ENCODE measurements at places on chromosomes 6 and 20.

GRCh38 chr6:26592649-26593048 is 4.1 kb upstream of the ABT1 start:
- DNase-seq, result no peak

DNA sequence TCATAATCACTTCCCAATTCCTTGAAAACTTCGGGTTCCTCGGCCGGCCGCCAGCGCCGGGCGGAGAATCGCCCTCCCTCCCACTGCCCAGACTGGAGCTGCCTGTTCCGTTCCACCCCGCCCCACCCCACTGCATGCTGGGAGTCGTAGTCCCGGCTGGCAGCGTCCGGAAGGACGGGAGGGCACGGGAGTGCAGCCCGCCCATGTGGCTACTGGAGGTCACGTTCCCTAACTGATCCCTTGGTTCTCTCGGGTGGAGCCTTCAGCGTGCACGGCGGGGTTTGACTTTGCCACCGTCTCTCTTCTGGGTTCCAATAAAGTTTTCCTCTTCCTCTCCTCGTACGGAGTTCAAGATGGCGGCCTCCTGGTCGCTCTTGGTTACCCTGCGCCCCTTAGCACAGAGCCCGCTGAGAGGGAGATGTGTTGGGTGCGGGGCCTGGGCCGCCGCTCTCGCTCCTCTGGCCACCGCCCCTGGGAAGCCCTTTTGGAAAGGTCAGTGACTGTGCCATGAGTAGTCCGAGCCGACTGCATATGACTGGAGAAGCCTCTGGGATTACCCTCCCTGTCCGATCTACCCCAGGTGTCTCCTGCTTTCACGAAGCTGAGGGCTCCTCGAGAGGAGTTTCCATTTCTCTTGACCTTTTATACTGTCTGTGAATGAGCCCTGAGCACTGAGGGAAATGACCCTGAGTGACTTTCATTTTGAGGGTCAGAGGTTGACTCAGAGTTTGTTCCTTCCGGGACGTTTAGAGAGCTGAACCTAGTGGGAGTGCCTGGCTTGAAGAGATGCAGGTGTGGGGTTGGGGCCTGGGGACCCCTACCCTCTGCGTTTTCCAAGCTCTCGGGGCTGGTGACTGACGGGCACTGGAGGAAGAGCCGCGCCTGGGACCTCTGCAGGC is at the start of gene AFG1L:
TSS of gene AFG1L (plus strand) at position 328 of the 899 bp plus-strand sequence. CDS start at position 354, 26 bp downstream.
- DNase-seq, result no peak

DNA sequence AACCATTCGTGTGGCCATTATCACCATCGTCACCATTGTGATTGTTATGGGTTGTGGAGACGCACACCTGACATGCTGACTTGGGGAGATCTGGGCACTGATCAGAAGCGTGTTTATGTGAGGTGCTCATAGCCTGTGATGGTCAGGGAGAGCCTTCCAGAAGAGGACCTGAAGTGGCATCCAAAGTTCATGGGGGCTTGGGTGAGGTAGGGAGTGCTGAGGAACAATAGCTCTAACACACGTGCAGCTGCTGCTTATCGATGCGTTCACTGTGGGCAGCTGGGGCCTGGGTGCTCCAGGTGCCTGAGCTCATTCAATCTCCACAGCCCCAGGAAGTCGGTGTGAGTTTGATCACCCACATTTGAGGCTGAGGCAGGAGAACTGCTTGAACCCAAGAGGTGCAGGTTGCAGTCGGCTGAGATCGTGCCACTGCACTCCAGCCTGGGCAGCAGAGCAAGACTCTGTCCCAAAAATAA is 227.3 kb downstream of the PREX1 start:
- no peak for DNase-seq

DNA sequence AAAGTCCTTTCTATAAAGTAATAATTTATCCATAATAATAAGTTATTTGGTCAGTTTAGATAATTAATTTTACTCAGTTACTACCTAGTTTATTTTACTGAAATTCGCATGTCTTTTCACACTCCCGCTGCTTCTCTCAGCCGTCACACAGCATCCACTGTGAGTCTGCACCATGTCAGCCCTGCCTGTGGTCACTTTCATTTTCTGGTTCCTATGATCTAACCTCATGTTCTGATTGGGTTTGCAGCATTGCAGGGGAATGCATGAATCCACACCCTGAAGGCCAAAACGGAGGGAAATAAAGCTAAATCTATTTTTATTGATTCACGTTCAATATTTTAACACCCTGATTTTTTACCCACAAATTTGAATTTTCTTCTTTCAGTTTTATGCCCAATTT is 47.4 kb downstream of the PDE10A start:
- no peak for DNase-seq

GRCh38 chr6:83917001-83917400 is 57.5 kb downstream of the CYB5R4 start:
- no peak for DNase-seq

DNA sequence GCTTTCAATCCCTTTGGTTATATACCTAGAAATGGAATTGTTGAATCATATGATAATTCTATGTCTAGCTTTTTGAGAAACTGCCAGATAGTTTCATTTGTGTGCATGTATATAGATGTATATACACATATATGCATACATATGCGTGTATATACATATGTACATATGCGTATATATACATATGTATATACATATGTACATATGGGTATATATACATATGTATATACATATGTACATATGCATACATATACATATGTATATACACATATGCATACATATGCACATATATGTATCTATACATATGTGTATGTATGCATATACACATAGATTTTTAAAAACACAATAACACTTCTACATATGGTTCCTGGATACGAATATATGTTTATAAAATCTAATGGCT is 8.4 kb downstream of the SF3B5 start:
- DNase-seq, result no peak

- DNase-seq, result no peak
Observed at GRCh38 chr6:85685713-85686112, 43.0 kb upstream of the SYNCRIP start.

DNA sequence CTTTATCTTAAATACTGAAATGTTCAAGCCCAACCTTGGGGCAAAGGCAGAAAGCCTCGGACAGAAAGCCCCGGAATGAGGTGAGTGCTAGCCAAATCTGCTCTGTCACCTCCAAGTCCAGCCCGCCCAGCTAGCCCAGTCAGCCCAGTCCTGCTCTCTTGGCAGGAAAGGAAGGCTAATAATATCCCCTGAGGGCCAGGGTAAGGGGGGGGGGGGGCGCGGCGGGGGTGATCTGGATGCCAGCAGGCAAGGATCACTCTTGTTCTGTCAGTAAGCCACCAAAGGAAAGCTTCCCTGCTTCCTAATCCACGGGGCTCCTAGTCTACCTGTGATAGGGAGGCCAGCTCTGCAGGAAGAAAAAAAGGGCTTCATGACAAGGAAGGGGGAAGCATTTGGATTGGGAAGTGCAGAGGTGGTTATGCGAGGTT is 1.1 kb downstream of the NDRG3 start:
- no peak for DNase-seq

- no peak for DNase-seq
Observed at GRCh38 chr6:53493635-53494025, 51.3 kb downstream of the GCLC start.

GRCh38 chr6:133891149-133891926 is 2.4 kb downstream of the TCF21 start:
- no peak for DNase-seq

DNA sequence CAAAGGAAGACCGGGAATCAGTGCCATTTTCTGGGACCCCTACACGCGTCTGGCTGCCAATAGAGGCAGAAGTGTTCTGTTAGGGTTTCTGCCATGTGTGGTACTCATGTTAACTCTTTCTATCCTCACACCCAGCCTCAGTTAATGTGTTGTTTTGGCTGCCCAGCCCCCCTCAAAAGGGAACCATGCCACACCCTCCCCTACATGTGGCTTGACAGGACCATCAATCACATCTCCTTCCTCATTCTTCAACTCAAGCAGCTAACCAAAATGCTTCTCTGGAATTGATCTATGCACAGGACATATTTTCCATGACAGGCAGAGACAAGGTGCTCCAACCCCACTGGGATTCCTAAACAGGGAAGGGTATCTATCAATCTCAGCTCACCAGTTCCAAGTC is 22.0 kb downstream of the AHCY start:
- DNase-seq, result no peak

- DNase-seq, result no peak
Observed at GRCh38 chr6:162092816-162093502, 634.6 kb downstream of the PRKN start.

DNA sequence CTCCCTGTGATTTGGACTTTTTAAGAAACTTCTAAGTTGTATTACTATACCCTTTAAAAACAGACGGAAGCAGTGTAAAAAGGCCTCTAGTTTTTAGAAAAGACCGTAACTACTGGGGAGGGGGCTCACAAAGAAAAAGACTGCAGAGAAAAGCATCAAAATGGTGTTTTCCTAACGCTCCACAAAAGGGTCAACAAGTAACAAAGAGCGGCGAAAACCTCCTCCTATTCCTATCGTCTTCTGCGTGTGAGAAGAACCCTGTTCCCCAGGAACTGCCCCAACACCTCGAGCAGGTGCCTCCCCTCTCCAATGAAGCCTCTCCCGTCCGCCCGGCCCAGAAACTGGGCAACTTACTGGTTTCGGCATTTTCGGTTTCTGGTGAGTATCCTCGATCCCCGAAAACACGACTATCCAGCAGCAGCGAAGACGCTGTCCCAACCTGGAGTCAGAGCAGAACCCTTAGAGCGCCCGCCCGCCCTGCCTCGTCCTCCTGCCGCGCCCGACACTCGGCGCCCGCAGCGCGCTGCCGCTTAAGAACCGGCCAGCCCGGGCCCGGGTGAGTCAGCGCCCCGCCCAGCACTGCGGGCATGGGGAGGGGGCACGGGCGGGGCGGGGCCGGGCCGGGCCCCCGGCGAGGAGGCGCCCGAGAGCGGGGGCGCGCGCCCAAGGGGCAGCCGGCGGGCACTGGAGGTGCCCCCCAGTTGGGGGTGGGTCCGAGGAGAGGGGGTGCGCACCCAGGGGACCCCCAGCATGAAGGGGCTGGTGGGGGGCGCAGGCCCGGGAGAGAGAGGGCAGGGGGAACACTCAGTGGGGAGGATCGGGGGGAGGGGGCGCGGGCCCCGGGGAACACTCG is 1.2 kb downstream of the EZR start:
- no peak for DNase-seq

DNA sequence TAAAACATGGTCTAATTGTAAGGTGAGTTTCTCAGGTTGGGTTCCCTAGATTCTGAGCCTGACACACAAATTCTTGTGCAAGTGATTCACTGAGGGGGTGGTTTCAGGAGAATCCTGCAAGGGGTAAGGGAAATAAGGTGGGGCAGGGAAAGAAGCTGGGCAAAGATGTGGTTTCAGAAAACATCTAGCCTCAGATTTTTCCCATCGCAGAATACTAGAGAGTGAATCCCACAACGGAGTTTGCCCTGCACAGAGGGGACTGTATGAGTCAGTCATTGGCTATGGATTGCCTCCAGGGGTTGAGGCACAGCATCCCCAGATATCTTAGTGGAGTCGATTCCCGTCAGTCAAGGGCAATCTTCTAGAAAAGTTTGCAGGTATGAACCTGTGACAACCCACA is 65.2 kb downstream of the PRL start:
- DNase-seq, result no peak

- DNase-seq, result no peak
Observed at GRCh38 chr6:149544646-149545257, 1.1 kb downstream of the PPIL4 start.

DNA sequence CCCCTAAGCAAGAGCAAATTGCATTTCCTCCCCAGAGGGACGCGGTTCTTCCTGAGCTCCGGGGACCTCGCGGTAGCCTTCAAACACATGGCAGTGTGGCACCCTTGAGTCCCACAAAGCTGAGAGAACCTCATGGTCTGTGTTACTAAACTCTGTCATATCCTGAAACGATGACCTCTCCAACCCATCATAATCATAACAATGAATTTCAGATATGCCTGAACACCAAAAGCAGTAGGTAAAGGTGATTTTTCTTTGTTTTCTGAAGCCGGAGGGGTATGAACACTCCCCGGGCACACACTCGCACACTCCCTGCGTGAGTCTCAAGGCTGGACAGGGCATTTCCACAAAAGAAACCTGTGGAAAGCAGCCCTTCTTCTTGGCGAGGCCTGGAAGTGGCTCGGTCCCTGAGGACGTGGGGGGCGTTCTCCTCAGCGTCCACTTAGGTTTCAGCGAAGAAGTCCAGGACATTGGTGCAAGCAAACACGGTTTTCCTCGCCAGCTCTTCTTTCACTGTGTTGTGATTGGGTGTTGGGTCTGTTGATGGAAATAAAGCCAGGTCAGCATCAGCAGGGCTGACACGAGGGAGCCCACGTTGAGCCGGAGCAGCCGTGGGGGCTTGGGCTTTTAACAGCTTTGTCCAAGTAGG is 183.4 kb downstream of the ERMARD start:
- peak; percentile 58 for DNase-seq

- no peak for DNase-seq
Observed at GRCh38 chr6:89180971-89181370, 35.1 kb downstream of the PM20D2 start.

DNA sequence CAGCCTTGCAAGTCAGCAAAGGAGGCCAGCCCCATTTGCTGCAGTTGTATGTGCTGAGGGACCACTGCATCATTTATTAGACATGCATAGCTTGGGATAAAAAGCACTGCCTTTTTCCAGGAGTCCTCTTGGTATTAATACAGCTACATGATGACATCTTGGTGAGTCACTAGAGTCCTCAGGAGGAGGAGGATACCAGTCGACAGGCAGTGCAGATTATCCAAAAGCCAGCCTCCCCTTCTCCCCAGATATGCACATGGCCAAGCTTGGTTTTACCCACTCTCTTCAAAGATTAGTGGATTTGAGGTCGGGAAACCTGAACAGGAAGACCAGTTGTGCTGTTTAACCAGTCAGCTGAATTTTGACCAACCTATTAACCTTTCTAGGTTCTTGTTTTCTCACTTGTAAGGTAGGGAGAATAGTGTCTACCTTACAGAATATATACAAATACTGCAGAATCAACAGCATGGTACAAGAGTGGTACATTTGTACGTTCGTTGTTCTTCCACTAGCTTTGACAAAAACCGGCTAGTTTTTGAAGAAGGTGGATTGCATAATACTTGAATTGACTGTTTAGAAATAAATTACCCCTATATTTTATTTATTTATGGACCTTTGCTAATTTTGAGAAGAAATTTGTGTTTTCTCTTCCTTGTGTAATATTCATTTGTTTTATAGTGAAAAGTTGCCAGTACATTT is 31.9 kb downstream of the VAPB start:
- DNase-seq, result no peak

DNA sequence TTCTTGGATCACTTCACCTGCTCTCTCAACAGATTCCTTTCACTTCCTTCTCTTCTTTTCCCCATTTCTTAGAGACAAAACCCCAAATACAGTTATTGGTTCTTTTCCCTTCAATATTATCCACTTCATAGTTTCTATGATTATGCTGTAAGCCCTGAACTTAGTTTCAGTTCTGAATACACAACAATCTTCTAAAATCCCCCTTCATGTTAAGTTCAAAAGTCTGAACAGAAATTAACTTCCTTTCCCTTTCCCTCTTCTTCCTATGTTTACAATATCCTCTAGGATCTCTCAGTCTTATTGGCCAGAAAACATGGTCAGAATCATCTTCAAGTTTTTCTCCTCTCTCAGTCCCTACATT is 57.7 kb downstream of the OGFRL1 start:
- DNase-seq, result no peak
